ENCODE measurements at places on chromosomes 1 and 21. TPM values are rescaled to one million over a fixed set of nuclear protein-coding genes. Genes with fewer than 3 reads are reported as not detected.
A peak's percentile ranks its signal among the peaks of the same experiment; 100 is the strongest.

DNA sequence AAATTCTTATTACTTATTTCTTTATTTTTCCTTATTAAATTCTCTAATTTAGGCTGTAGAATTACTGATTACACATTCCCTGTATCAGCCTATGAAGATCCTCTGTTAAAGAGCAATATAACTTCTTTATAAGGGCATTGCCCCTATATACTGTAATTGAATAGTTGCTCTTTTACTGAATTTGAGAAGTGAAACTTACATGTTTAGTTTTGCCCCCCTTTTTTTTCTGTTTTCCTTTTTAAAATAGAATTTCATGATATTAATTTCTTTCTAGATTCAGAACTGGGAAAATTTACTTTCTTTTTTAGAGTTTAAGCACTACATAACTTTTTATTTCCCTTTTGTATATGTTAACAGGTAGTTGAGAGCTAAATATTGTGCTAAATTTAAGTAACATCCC is 29.5 kb upstream of the PGM1 start:
- no peak for DNase-seq

- DNase-seq, result no peak
Measured at GRCh38 chr1:204870160-204870912, at the start of gene NFASC. NFASC (plus strand) TSS chr1:204870862; CDS start chr1:204944316, 73,454 bp downstream.

The USP33 gene
- polyA plus RNA-seq, result 19.3 TPM

DNA sequence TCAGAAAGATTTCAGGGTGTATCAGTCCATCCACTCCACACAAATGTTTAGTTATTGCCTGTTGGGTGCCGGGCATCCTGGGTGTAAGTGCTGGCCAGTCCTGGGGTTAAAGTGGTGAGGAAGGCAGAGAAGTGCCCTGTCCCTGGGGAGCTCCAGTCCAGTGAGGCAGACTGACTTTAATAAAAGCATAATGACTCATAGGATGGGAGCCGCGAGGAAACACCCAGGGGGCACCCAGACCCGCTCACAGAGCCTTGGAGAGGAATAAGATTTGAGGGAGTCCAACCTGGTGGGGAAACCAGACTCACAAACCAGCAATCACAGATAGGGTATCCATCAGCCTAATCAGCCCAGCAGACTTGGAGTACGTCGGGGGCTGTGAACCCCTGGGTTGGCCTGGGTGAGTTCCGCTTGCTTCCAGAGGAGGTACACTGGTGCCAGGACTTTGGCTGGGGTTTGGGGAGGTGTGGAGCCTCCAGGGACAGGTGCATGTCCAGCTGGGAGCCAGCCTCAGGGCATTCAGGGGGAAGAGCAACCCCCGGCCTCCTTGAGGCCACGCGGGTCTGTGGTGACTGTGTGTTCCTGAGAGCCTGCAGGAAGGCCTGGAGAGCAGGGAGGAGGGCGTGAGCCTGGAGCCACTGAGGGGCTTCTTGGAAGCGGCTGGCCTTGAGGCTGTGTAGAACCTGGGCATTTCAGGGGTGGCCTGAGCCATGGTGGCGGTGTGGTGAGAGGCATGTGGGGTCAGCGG is 3.7 kb downstream of the PEAR1 start:
- DNase-seq, result peak; percentile 52

GRCh38 chr21:46243325-46243724 is 14.8 kb upstream of the LSS start:
- no peak for DNase-seq

- DNase-seq, result no peak
Measured at GRCh38 chr1:167927046-167927754, 9.3 kb upstream of the DCAF6 start.

DNA sequence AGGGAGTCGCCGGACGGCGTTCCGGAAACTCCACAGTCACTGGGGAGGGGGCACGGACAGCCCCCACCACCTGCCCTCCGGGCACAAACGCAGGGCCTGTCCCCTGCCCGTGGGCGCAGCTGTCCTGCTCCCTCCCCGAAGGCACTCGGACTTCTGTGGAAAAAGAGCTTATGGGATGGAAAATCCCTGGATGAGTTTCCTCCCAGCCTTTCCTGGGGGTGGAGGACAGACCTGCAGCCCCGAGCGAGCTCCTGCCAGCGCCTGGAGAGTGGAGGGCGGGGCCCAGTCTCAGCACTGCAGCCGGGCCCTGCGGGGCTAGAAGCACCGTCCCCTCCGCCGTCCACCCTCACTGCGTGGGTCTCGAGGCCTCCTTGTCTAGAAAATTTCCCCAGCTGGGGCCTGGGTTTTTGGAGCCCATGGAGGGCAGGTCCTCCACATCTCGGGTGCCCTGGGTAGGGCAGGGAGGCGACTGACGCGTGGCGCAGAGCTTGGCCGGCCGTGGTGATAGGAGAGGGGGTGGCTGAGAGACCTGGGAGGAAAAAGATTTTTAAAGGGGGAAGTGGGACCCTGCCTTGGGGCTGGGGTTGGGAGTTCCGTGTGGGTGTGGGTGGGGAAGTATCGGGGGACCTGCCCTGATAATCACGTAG is 6.4 kb upstream of the COL6A1 start:
- DNase-seq, result peak; percentile 16

The GSTM4 gene
- 1.4 TPM for polyA plus RNA-seq

- no peak for DNase-seq
Measured at GRCh38 chr1:153150846-153151245, at the start of gene SPRR2G. SPRR2G (minus strand) TSS chr1:153150890; CDS start chr1:153150110, 780 bp downstream.

DNA sequence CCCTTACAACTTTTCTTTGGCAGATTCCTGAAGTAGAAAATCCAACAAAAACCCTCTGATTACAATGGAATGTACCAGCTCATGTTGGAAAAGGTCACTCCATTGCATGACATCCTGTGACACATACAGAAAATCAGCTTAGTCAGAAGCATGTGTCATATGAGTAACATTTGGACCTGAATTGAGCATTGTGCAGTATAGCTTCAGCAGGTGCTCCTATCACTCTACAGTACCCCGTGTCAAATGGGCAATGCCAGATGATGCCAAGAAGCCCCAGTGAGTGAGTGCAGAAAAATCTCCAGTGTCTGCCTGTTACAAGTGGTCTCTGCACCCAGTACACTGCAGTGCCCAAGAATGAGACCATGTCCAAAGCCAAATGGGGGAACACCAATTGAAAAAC is 129.7 kb upstream of the RUNX1 start:
- peak; percentile 92 for DNase-seq

All from mammary epithelial cell (primary cell).